Cerebellum (tissue), 4 donors: ENCODE measurements at places on chromosomes 7 and 10.

DNA sequence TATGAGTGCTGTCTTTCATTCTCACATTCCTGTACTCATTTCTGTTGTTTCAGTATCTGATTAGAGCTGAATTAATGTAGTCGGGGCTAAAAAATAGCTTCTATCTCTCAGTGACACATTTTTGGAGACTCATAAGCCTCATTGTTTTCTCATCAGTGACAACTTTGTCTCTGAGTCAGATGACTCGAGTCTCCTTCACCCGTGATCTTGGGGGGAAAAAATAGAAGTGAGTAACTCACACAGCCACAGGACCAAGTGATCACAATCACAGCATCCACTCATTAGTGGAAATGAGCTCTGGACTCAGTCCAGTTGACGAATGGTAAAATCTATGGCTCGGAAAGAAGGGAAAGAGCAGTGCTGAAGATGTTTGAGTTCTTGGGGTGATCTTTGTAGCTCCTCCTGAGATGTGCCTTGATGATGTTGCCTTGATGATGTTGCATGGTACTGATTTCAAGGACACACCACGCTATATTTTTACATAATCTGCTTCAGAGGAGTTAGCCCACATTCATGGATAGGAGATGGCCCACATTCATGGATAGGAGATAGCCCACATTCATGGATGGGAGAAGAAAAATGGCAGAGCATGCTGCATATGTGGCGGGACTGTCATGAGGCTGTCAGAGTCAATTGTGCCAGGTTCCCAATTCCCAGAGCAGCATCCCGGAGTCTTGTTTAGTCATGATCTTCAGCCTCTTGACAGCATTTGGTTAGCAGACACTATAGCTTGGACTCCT is 214.7 kb downstream of the CELF2 start:
- DNase-seq = no peak

GRCh38 chr10:10782603-10783002 is 235.1 kb upstream of the CELF2 start:
- DNase-seq = no peak

DNA sequence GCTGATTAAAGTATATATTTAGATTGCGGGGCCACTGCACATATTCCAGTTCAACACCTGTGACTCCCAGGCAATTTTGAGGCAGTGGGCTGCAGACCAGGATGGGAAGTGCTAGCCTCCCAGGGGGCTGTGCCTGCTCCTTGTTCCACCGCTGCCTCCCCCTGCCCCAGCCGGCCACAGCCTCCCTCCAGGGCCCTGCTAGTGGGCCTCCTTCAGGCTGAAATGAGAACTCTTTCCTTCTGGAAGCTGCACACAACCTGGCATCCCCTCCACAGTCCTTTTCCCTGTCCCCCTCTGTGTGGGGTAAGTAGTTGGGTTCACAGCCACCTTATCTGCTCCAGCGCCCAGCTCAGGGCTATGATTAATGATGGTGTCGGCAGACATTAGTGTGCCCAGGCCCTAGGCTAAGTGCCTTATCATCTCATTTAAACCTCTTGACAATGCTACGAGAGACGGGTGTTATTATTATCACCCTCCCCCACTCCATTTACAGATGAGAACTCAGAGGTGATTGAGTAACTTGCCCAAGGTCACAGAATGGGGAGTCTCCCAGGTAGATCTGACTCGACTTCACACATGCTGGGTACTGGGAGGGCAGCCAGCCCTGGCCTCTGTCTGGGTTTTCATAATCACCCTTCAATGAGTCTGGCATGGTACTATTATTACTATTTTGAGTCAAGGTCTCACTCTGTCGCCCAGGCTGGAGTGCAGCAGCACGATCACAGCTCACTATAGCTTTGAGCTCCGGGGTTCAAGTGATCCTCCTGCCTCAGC is 10.8 kb upstream of the SFRP5 start:
- no peak for DNase-seq

- no peak for DNase-seq
These were observed 271.7 kb downstream of the ANKRD7 start for GRCh38 chr7:118496138-118496644.

GRCh38 chr7:40887099-40887498 is 752.3 kb downstream of the SUGCT start:
- DNase-seq = no peak
